ENCODE measurements at places on chromosomes 6 and 20.
A peak's percentile ranks its signal among the peaks of the same experiment; 100 is the strongest.

DNA sequence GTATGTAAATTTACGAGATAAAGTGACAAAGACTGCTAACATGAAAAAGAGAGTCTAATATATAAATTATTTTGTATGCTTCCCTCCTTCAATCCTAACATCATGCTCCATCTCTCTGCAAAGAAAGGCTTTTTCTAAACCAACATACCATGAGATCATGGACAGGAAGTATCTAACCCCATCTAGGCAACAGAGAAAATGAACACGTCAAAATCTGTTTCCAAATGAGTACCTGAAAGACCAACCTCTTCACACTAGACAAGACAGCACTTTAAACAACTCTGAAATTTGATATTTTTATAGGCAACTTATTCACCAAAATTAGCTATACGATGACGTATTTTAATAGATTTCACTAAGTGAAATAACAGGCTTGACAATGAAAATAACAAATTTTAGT is 54.6 kb downstream of the MAN1A1 start:
- no peak overlapping the region for H3K27ac ChIP-seq
- no peak overlapping the region for H3K4me3 ChIP-seq
- H3K27me3 ChIP-seq, result no peaks in the 10 kb centered on the region
- no peaks in the 10 kb centered on the region for H3K36me3 ChIP-seq
- no peak for DNase-seq

DNA sequence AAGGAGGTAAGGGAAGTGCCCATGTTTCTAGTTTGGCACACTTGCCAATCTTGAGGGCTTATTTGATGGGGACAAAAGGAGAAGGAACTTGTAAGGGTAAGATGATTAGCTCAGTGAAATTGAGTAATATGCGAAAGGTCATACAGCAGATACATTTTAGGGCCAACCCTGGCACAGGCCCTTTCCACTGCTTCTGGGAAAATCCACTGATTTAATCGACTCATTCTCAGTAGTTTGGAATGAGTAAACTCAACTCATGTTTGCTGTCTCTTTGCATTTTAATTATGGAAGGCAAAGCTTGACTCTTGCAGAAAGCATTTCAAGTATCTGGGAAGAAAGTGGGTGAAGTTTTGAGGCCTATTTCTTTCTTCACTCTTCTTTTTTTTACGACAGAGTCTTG is 20.0 kb downstream of the PHF20 start:
- H3K27me3 ChIP-seq, result no peaks in the 10 kb centered on the region
- H3K4me3 ChIP-seq, result no peak overlapping the region
- H3K27ac ChIP-seq, result peak overlapping the region; percentile 55
- no peak for DNase-seq
- H3K4me1 ChIP-seq, result peaks cover 26% of the 10 kb centered on the region

DNA sequence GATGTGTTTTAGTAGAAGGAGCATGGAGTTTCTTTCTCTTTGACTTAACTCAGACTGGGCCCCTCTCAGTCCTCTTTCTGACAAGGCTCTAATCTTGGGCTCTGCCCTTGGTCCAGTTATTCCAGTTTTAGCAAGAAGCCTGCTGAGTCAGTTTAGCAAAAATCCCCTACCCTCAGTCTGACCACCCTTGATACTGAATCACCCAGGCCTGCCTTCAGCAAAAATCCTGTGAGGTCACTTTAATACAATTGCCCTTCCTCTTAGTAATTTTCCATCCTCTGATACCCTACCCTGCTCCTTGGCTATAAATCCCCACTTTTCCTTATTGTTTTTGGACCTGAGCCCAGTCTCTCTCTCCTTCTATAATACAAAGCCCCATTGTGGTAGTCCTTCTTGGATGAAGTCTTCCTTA is 326.7 kb upstream of the NOX3 start:
- no peak overlapping the region for H3K27ac ChIP-seq
- H3K36me3 ChIP-seq, result no peaks in the 10 kb centered on the region
- H3K4me1 ChIP-seq, result no peaks in the 10 kb centered on the region
- no peak overlapping the region for H3K4me3 ChIP-seq

GRCh38 chr20:48403167-48403761 is 424.5 kb downstream of the PREX1 start:
- H3K27ac ChIP-seq, result no peak overlapping the region
- H3K27me3 ChIP-seq, result peaks cover 28% of the 10 kb centered on the region
- H3K4me1 ChIP-seq, result no peaks in the 10 kb centered on the region

- peaks cover 39% of the 10 kb centered on the region for H3K4me1 ChIP-seq
- H3K4me3 ChIP-seq, result no peak overlapping the region
- no peak for DNase-seq
- H3K36me3 ChIP-seq, result no peaks in the 10 kb centered on the region
Measured at GRCh38 chr20:41230136-41230535, 87.4 kb downstream of the ZHX3 start.

GRCh38 chr6:3748208-3749066 is 3.1 kb downstream of the PXDC1 start:
- H3K4me1 ChIP-seq, result peaks cover 63% of the 10 kb centered on the region
- peaks cover 5% of the 10 kb centered on the region for H3K36me3 ChIP-seq
- H3K27ac ChIP-seq, result peak overlapping the region; percentile 99
- peak; percentile 70 for DNase-seq
- no peaks in the 10 kb centered on the region for H3K27me3 ChIP-seq

GRCh38 chr6:44670146-44670545 is 282.6 kb downstream of the CDC5L start:
- no peaks in the 10 kb centered on the region for H3K27me3 ChIP-seq
- DNase-seq, result no peak
- H3K4me3 ChIP-seq, result no peak overlapping the region
- H3K36me3 ChIP-seq, result no peaks in the 10 kb centered on the region
- H3K27ac ChIP-seq, result no peak overlapping the region

GRCh38 chr6:94559829-94560537 is 1017.4 kb upstream of the MANEA start:
- no peaks in the 10 kb centered on the region for H3K36me3 ChIP-seq
- no peaks in the 10 kb centered on the region for H3K27me3 ChIP-seq
- no peak overlapping the region for H3K27ac ChIP-seq
- no peaks in the 10 kb centered on the region for H3K4me1 ChIP-seq

DNA sequence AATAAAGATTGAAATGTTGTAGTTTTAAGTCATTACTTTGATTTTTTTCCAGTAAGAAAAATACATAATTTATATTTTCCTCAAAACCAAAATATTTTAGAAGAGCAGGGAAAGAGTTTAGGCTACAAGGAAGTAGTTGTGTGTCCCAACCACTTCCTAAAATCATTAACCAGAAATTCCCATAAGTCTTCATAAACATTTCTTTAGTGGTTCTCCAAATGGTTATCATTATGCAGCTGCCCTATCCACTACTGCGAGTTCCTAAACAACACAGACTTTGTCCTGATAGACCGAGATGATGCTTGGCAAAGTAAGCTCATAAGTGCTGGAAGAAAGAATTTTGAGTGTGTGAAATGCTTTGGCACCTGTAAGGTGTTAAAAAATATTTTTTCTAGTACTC is 93.6 kb downstream of the ARMC2 start:
- no peaks in the 10 kb centered on the region for H3K36me3 ChIP-seq
- DNase-seq, result no peak
- H3K27ac ChIP-seq, result no peak overlapping the region

- peak overlapping the region; percentile 62 for H3K27ac ChIP-seq
- peaks cover 4% of the 10 kb centered on the region for H3K27me3 ChIP-seq
- H3K4me3 ChIP-seq, result peak overlapping the region; percentile 94
- H3K36me3 ChIP-seq, result peaks cover 25% of the 10 kb centered on the region
- peaks cover 24% of the 10 kb centered on the region for H3K4me1 ChIP-seq
Measured at GRCh38 chr6:28251661-28252008, 434 bp downstream of the ZKSCAN4 start.

DNA sequence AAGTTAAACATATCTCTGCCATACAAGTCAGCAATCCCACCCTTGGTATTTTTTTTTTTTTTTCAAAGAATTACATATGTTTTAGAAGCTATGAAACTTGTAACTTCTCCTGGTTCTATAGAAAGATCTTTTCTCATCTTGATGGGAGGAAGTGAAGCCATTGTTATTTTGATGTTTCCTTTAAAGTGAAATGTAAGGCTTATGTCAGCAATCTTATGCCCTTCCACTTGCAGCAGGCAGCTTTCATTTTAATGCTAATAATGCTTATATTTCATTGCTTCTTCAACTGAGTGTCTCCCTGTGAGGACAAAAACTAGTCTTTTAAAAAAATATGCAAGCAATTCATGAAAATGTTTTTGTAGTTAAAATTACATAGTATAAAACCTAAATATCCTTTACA is 1614.7 kb downstream of the KHDRBS2 start:
- H3K4me3 ChIP-seq, result no peak overlapping the region
- H3K27me3 ChIP-seq, result no peaks in the 10 kb centered on the region
- no peak for DNase-seq

- no peak overlapping the region for H3K27ac ChIP-seq
- peak; percentile 27 for DNase-seq
- no peaks in the 10 kb centered on the region for H3K4me1 ChIP-seq
- no peak overlapping the region for H3K4me3 ChIP-seq
- H3K36me3 ChIP-seq, result peaks cover 99% of the 10 kb centered on the region
Measured at GRCh38 chr20:25277941-25278521, 30.1 kb downstream of the PYGB start.

DNA sequence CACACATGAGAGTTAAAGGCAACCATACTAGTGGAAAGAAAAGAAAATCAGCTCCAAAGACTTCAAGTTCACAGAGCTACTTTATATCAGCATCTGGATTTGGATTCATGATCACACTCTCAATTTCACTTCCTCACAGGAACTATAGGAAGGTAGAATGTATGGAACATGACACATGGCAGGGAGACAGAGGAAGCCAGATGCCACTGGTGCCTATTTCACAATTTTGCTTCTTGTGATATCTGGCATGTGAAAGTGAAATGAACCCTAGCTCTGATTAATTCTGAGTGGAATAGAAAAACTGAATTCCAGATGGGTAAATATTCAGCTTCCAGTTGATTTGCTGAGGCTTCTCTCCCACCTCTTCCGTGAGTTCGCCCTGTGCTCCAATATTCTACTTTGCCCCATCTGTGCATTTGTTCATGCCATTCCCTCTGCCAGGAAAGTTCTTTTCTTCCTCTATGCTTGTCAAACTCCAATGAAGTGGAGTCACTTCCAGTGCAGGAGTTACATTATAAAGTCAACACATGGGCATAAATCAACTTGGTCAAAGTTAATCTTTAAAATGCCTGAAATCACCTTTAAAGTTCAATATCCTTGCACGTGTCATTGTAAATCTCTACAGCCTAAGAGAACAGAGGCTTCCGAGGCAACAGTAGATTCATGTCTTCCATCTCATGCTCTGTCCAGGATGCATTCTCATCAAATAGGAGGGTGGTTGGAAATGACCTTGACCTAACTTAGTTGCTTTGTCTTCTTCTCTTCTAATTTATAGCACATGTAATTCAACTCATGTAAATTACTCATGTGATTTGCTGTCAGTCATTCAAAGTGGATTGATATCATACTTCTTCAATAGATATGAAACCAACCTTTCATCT is 275.3 kb downstream of the HIVEP2 start:
- no peaks in the 10 kb centered on the region for H3K4me1 ChIP-seq
- no peak overlapping the region for H3K4me3 ChIP-seq
- DNase-seq, result no peak

GRCh38 chr6:45965792-45966191 is 49.9 kb downstream of the CLIC5 start:
- H3K4me1 ChIP-seq, result peaks cover 4% of the 10 kb centered on the region
- H3K27me3 ChIP-seq, result no peaks in the 10 kb centered on the region
- H3K4me3 ChIP-seq, result no peak overlapping the region
- H3K36me3 ChIP-seq, result no peaks in the 10 kb centered on the region
- H3K27ac ChIP-seq, result no peak overlapping the region

Measured in lower lobe of right lung (tissue), 2 donors.